GM12865 (cell line): ENCODE measurements at places on chromosomes 13 and 19.
A peak's percentile ranks its signal among the peaks of the same experiment; 100 is the strongest.

GRCh38 chr13:69970520-69970919 lies 137.1 kb upstream of the ATXN8OS start:
- DNase-seq = no peak

- DNase-seq = no peak
Observed at GRCh38 chr19:29324717-29325116, 111.8 kb upstream of the UQCRFS1 start.

- DNase-seq = no peak
Observed at GRCh38 chr13:43686557-43686956, 100.2 kb downstream of the ENOX1 start.

DNA sequence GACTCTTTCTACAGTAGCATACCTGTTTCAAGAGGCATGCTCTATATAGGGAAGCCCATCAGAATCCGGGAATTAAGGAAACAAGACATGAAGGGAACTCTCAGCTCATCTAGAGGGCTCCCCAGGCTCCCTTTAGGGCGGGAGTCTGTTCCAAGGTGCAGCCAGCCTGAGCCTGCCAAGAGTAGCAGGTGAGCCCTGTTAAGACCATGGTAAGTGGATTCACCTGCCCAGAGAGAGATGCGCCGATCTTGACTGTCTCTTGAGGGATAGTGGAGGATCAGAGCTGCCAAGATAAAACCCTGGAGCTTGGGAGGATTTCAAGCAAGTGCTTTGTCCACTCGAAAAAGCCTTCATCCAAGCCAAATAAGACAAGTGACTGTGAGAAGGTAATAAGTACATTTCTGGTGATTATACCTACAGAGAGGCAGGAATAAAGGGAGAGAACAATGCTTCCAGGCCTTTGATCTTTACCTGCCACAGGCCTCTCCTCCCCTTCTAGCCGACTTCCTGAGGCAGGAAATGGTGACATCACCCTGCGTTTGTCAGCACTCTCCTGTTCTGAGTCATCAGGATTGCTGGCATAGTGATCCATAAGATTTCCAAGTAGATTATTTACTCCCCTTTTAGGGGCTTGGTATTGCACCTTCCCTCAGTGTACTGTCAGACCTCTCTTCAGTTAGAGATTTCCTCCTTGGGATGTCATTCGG lies 31.5 kb downstream of the KLF5 start:
- peak; percentile 17 for DNase-seq

DNA sequence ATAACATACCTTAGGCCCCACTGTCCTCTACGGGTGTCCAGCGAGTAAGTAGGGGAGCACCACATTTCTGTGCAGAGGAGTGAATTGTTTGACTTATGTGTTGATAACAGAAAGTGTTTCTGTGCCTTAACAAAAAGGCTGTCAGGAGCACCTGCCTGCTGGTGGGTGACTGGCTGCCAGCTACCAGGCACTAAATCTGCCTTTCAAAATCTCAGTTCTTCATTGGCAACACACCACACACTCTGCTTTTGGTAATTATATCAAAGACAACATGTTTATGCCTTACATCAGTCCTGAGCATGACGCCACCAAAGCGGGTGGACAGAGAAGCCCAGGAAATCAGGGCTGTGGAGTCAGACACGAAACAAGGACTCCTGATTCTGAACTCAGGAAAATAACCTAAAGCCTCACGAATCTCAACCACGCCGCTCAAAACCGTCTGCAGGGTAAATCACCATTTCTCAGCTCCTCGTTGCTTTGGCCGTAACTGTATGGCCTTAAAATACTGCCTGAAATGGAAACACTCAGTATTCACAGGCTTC lies 105.2 kb upstream of the SOX1 start:
- no peak for DNase-seq

DNA sequence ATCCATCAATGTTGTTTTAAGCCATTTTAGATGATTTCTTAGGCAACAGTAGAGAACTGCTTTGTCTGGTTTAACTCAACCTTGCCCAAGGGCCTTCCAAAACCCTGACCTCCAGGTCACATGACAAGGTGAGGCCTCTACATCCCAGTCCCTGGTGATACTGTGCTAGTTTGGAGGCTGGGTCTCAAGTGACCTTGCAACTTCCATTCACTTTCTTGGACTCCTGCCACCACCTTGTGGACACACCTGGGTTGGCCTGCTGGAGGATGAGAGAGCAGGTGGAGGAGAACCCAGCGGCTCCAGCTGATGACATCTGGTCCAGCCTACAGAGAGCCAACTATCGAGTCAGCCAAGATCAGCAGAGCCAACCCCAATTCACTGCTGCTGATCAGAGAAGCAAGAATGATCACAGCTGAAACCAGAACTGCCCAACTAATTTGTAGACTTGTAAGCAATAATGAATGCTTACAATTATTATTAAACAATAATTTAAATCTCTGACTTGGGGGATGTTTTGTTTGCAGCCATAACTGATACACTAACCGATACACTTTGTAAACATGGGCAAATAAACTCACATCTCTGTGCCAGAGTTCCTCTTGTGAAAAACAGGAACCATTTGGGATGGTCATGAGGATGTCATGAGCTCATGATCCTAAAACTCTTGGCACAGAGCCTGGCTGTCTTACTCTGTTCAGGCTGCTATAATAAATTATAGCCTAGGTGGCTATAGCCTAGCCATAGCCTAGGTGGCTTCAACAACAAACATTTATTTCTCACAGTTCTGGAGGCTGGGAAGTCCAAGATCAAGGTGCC lies 11.5 kb downstream of the FAM187B start:
- DNase-seq = peak; percentile 67

- DNase-seq = peak; percentile 4
Observed at GRCh38 chr13:22227895-22228294, 557.0 kb downstream of the FGF9 start.

DNA sequence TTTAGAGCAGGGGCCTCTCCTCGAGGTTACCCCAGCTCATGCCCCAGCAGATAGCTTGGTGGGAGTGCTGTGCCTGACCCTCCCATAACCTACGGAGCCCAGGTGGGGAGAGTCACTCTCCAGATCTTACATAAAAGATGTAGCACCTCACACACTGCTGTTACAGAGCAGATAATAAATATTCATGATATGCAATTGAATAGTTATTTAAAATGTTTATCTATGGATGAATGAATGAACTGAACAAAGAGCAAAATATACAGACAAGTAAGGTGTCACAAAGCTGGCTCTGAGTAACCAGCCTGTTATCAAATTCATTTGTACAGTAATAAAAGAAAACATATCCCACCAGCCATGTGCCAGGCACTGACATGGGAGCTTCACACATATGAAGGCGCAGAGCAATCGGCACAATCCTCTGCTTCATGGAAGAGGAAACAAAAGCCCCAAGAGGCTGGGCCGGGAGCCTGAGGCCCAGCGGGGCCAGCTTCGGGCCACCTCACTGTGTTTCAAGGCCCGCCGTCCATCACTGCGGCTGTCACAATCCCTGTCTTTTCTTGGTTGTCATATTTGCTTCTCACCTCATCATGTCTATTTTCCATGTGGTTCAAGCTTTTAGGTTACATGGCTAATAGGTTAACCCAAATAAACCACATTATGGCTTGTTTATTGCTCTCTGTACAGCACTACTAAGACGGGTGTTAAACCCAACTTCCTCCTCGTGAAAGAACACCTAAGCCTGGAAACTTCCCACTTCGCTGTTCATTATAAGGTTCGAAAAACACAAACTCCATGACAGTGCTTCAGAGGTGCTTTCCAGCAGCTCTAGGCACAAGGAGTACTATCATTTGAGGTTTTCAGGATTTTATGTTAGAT lies 78.4 kb downstream of the IRS2 start:
- DNase-seq = no peak

- DNase-seq = peak; percentile 60
Observed at GRCh38 chr19:43779820-43780219, 953 bp downstream of the KCNN4 start.

DNA sequence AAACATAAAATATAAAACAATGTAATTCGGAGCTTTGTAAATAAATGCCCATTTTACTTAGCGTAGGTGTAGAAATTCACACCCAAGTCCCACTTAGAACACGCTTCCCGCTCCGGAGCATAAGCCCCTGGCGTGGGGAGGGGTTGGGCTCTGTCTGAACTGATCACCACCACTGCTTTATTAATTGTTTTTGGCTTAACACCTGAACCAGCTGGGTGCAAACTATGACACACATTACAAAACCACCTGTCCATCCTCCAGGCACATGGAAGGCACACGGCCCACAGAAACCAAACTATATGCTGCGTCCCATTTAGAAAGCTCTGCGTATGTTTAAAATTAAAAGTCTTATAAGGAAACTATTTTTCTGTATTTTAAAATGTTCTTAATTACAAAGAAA lies 25.9 kb downstream of the RASA3 start:
- DNase-seq = no peak

DNA sequence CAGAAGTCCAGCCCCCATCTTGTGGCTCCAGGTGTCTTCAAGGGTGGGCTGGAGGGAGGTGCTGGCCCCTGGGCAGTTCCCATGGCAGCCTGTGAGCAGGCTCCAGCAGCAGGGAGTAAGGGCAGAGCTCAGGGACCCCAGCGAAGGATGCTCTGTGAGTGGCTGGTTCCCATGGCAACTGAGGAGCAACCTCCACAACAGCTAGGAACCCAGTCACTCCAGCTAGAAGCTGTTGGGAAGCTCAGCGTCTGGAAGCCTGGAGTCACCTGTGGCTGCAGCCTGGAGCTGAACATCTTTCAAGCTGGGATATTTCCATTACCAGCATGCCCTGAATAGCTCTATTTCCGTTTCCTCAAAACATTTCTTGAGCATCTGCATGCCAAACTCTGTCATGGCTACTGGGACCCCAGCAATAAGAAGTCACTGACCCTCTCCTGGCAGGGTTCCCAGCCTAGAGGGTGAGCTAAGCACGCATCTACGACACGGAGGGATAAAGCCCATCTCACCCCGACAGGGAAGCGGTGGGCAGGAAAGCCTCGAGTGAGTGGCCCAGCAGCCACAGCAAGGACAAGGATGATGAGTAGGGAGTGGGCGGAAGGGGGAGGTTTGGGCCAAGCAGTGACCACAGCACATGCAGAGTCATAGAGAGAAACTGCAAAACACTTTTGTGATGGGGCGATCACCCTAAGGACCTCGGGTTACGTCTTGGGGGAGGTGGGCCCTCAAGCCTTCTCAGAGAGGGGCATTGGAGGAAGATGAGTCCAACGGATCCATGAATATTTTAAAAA lies 52.6 kb downstream of the ALOX5AP start:
- no peak for DNase-seq

DNA sequence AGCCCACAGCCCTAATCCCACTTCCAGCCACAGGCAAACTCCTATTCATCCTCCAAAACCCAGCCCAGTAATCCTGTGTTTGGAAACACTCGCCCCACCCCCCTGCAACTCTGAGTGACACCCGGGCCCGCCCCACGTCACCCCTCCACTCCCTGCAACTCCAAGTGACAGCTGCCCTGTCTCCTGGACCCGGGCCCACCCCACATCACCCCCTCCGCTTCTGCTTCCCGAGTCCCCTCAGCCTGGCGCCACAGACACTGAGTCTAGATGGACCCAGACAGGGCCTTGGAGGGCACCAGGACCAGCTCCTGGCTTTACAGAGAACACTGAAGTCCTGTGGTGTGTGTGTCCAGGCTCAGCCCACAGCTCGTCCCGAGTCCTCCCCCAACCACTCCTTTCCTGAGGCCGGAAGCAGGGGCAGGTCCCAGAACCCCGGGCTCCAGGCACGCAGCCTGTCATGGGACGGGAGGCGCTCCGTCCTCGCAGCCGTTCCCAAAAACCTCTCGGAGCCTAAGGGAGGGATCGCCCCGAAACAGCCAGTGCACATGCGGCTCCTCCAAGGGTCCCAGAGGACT lies 7.7 kb downstream of the REXO1 start:
- no peak for DNase-seq

DNA sequence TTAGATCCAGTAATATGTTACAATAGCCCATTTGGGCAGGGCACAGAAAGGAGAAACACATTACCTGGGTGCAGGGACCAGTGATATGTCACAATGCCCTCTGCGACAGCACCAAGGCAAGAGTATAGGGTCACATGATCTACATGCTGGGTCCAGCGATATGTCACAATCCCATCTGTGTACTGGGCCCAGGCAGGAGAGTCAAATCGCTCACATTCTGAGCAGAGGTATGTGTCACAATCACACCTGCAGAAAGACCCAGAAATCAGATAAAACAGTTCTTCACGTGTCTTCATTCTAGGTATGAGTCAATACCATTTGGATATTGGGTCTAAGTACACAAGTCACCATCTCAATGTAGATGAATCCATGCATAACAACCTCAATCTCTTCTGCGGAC lies 7.1 kb upstream of the ZNF43 start:
- DNase-seq = no peak

- no peak for DNase-seq
Observed at GRCh38 chr13:58876473-58876872, 1244.9 kb downstream of the PCDH17 start.

DNA sequence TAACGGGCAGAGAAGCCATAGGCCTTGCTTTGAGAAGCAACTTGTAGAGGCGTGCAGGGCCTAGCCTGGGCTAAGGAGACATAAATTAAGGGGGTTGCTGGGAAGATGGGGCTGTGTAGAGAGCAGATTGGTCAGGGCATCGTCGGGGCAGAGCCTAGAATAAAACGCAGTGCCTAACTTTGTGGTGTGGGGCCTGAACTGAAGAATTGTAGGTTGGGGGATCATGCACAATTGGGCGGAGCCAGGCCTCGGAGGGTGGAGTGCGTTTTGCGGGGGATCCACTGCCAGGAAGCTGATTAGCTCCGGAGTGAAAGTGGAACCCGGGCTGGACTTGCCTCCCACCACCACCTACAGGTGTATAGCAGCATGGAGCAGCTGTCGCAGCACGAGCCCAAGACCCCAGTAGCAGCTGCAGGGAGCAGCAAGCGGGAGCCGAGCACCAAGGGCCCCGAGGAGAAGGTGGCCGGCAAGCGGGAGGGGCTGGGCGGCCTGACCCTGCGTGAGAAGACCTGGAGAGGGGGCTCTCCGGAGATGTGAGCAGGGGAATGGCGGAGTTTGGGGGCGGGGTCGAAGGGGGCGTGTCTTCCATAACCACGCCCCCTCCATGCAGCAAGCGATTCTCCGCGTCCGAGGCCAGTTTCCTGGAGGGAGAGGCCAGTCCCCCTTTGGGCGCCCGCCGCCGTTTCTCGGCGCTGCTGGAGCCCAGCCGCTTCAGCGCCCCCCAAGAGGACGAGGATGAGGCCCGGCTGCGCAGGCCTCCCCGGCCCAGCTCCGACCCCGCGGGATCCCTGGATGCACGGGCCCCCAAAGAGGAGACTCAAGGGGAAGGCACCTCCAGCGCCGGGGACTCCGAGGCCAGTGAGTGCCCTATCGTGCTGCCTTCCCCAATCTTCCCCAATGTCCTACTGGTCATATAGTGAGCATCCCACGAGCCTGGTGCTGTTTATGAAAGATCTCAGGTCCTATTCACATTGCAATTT lies 13.8 kb downstream of the DNASE2 start:
- DNase-seq = peak; percentile 70
